ENCODE measurements at places on chromosomes 7 and 10.

DNA sequence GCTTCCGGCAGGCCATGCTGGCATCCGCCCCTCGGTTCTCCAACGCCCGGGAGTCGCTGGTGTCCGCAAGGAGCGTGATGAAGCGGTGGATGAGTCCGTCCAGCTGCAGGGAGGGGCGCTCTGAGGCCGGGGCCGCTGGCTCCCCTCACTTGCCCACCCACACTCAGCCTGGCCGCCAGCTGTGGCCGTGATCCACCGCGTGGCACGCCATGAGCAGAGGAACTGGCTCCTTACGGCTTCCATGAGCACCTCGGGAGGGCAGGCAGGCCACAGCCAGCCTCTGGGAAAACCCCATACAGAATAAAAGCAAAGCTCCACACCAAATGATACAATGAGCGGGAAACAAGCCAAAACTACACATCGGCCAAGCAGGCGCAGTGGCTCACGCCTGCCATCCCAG lies 15.5 kb upstream of the MICALL2 start:
- no peak for DNase-seq

GRCh38 chr10:121352231-121352855 lies 245.9 kb downstream of the FGFR2 start:
- DNase-seq: no peak

- DNase-seq: no peak
Observed at GRCh38 chr7:45203936-45204445, 46.4 kb downstream of the RAMP3 start.

GRCh38 chr7:68627247-68627864 lies 970.9 kb upstream of the AUTS2 start:
- no peak for DNase-seq

- DNase-seq: no peak
Observed at GRCh38 chr10:74047304-74047703, 49.4 kb downstream of the VCL start.

GRCh38 chr10:8978100-8978499 lies 923.6 kb downstream of the GATA3 start:
- DNase-seq: no peak

DNA sequence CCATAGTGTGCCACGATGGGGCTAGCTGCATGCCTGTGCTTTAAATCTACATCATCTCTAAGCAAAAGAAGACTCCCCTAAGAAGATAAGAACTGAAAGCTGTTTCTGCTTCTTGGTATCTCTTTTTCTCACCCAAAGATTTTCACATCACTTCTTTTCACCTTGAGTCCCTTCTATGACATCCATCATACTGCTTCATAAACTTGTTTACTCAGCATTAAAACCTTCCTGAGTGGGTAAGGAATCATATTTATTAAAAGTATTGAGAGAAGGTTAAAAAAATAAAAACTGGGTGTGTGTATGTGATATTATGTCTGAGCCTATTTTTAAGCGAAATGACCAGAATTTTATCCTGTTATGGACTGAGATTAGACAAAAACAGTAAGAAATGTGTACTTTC lies 150.3 kb downstream of the HPSE2 start:
- DNase-seq: no peak

DNA sequence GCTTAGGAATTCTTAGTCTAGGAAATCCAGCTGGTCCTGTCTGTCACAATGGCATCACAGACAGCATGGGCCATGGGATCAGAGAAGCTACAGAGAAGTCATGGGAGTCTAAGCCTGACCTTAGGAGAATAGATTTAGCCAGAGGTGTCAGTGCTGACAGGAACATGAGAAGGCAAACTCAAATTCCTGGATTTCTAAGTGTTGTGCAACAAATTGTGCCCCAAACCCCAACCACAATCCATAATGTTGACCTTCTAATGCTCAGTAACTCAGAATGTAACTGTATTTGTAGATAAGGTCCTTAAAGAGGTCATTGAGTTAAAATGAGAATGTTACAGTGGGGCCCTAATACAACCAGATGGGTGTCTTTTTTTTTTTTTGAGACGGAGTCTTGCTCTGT lies 95.9 kb upstream of the RHOBTB1 start:
- no peak for DNase-seq

GRCh38 chr7:83410989-83411591 lies 237.8 kb downstream of the SEMA3E start:
- DNase-seq: no peak

- no peak for DNase-seq
Observed at GRCh38 chr10:114990991-114991390, 53.0 kb downstream of the TRUB1 start.

DNA sequence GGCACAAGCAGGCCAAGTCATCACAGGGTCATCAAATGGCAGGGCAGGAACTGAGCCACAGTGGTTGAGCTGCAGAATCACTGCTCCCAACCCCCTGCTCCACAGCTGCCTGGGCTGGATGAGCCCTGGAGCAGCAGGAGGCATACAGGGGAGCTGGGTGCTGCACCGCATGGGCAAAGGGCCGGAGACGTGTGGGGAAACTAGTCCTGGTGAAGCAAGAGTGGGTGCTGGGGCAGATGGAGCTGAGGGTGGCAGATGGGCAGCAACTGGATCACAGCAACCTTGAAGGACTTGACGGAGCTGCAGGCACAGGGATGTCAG lies 16.0 kb upstream of the VOPP1 start:
- DNase-seq: no peak

GRCh38 chr7:107386548-107387102 lies 83.2 kb upstream of the GPR22 start:
- DNase-seq: no peak

- no peak for DNase-seq
Observed at GRCh38 chr7:24702755-24703154, 54.5 kb downstream of the GSDME start.

- DNase-seq: no peak
Observed at GRCh38 chr10:6343305-6344010, 140.7 kb downstream of the PFKFB3 start.

DNA sequence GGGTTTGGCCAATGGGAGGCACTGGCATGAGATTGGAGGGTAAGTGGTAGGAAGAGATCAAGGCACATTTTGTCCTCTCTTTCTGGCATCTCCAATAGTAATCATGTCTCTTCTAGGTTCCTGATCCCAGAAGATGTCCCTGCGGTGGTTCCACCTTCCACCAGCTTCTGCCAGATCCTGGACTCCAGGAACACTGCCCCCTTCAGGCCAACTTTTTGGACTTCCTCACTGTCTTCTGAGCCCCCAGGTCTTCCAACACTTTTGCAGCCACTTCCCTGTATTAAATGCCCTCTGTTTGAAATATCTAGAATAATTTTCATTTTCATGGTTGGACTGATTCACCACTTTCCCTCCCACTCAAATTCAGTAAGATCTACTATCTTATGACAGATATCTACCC lies 60.9 kb downstream of the BAMBI start:
- DNase-seq: no peak

DNA sequence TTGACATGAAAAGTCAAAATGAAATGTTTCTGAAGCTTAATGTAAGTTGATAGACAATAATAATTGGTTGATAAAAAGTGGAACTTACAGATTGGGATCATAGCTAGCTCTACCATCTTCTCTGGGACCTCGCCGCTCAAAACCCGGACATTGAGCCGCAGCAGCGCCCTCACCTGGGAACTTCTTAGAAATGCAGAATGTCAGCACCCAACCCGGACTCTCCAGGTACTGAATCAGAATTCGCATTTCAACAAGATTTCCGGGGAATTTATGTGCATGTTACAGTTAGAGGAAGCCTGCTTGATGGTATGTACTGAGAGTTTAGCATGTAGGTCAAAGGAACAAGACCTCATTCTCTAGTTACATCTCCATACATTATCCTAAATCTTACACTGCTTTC lies 36.7 kb upstream of the ABLIM1 start:
- DNase-seq: peak; percentile 34

GRCh38 chr10:97426776-97427570 lies 982 bp downstream of the PGAM1 start:
- DNase-seq: peak; percentile 19

Data from stimulated activated CD4-positive, alpha-beta T cell treated with anti-CD3 and anti-CD28 coated beads, Interleukin-4, amount 100 ng/mL, for 1 hour (primary cell).